ENCODE measurements at places on chromosomes 3 and 15. TPM values are rescaled to one million over a fixed set of nuclear protein-coding genes. Genes with fewer than 3 reads are reported as not detected.

Gene INSYN1
- not detected for total RNA-seq

Gene CRYGS
- total RNA-seq: 2.4 TPM

Gene CFAP20DC
- 1.2 TPM for total RNA-seq

Gene KBTBD13
- not detected for total RNA-seq

Gene TSEN2
- total RNA-seq: 10.2 TPM

Gene ADPRH
- 11.9 TPM for total RNA-seq

Gene LMAN1L
- total RNA-seq: not detected

Gene FBXO40
- not detected for total RNA-seq
